Left ventricle myocardium inferior (tissue), 1 donor: ENCODE measurements at places on chromosomes 1 and 21.

DNA sequence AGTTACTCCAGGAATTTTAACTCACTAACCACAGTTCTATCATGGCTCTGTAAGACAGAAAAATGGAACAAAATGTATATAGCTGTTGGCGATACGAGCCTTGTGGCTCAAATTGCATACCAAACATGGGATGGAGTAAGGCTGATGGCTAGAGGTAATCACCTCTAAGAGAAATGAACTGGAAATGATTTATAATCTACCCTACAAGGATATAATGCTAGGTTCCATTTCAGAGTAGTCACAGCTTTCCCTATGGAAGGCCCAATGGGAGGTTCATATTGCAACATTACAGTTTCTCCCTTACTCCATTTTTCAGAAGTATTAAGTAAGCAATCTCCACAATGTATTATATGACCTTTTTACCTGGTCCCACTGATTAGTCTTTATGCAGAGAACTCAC lies 61.6 kb downstream of the EDEM3 start:
- H3K27ac ChIP-seq, result no peak overlapping the region
- DNase-seq, result no peak
- no peaks in the 10 kb centered on the region for H3K27me3 ChIP-seq
- no peaks in the 10 kb centered on the region for H3K4me1 ChIP-seq

DNA sequence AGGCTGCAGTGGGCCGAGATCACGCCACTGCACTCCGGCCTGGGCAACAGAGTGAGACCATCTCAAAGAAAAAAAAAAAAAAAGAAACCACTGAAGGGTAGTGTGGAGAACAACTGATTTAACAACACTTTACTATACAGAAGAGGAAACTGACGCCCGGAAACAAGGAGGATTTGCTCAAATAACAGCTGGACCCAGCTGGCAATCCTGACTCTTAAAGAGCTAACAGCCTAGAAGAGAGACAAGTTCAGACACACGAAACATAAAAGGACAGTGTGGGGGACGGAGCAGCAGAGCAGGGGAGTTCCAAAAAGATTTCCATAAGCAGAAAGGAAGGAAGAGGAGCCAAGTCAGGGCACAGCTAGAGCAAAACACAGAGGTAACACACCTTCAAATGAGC lies 4.4 kb downstream of the ECHDC2 start:
- no peak for DNase-seq
- peak overlapping the region; percentile 77 for H3K27ac ChIP-seq
- H3K4me3 ChIP-seq, result peak overlapping the region; percentile 23
- peaks cover 11% of the 10 kb centered on the region for H3K27me3 ChIP-seq
- peaks cover 69% of the 10 kb centered on the region for H3K4me1 ChIP-seq

GRCh38 chr21:18411565-18411964 lies 8.0 kb upstream of the TMPRSS15 start:
- no peaks in the 10 kb centered on the region for H3K36me3 ChIP-seq
- H3K27ac ChIP-seq, result no peak overlapping the region
- H3K4me3 ChIP-seq, result no peak overlapping the region
- no peaks in the 10 kb centered on the region for H3K27me3 ChIP-seq

GRCh38 chr1:109623601-109624161 lies 4.0 kb downstream of the AMPD2 start:
- H3K27ac ChIP-seq, result no peak overlapping the region
- no peak for DNase-seq
- H3K4me1 ChIP-seq, result peaks cover 67% of the 10 kb centered on the region
- H3K36me3 ChIP-seq, result peaks cover 21% of the 10 kb centered on the region

DNA sequence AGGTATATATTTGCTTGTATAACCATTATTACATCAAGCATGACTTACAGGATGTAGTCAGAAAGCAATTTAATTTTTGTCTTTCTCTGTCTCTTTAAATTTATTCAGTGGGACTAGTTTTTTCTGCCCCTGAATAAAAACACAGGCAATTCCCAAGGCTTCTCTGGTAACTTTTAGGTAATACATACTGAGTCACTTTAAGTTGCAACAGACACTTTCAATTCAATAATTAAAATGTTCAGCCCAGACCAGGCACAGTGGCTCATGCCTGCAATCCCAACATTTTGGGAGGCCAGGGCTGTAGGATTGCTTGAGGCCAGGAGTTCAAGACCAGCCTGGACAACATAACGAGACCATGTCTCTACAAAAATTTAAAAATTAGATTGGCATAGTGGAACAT lies 12.3 kb downstream of the SLC44A3 start:
- DNase-seq, result no peak
- H3K4me3 ChIP-seq, result no peak overlapping the region
- no peaks in the 10 kb centered on the region for H3K4me1 ChIP-seq
- no peaks in the 10 kb centered on the region for H3K27me3 ChIP-seq
- H3K36me3 ChIP-seq, result no peaks in the 10 kb centered on the region
- H3K27ac ChIP-seq, result no peak overlapping the region

GRCh38 chr1:184514447-184514846 lies 127.6 kb downstream of the C1orf21 start:
- no peaks in the 10 kb centered on the region for H3K27me3 ChIP-seq
- H3K36me3 ChIP-seq, result peaks cover 20% of the 10 kb centered on the region
- DNase-seq, result no peak
- no peak overlapping the region for H3K4me3 ChIP-seq
- H3K27ac ChIP-seq, result no peak overlapping the region

DNA sequence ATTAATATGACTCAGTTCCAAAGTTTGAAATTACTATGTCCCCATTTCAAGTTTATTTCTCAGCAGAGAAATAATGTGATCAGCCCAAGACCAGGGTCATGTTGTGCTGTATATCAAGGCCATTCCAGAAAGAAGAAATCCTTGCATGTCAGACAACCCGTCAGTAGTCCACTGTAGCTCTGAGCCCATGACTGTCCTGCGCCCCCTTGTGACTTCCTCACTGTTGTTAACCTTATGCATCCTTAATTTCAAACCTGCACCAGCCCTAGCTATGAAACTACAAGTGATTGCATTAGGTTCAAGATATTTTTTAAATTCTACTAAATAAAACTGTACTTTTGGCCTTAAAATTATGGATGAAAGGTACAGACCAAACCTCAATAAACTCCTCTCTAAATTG lies 133.0 kb downstream of the LRRC7 start:
- H3K27me3 ChIP-seq, result no peaks in the 10 kb centered on the region
- H3K27ac ChIP-seq, result no peak overlapping the region
- H3K4me3 ChIP-seq, result no peak overlapping the region
- no peaks in the 10 kb centered on the region for H3K36me3 ChIP-seq
- peaks cover 3% of the 10 kb centered on the region for H3K4me1 ChIP-seq

DNA sequence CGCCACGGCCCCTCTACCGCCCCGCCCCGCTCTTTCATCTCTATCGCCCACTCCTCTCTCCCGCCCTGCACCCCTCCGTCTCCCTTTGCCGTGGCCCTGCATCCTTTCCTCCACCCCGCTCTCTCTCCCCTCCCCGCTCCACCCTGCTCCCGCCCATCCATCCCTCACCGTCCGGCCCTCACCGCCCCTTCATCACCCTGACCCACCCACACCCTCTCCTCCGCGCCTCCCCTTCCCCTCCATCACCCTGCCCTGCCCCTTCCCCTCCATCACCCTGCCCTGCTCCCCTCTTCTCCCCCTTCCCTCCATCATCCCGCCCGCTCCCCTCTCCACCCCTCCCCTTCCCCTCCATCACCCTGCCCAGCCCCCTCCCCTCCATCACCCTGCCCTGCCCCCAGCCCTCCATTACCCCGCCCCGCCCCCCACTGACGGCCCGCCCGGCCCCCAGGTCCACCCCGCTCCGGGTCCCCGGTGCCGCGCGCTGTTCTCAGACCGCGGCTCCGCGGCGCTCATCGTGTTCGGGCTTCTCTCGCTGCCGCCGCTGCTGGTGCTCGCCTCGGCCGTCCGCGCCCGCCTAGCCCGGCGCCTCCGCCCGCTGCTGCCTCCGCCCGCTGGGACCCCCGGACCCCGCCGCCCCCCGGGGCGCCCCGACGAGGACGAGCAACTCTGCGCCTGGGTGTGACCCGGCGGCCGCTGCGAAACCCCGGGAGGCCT lies 6.2 kb upstream of the ANKRD65 start:
- H3K36me3 ChIP-seq, result no peaks in the 10 kb centered on the region
- peaks cover 42% of the 10 kb centered on the region for H3K4me1 ChIP-seq
- peak overlapping the region; percentile 66 for H3K27ac ChIP-seq

- no peaks in the 10 kb centered on the region for H3K4me1 ChIP-seq
- peaks cover 47% of the 10 kb centered on the region for H3K27me3 ChIP-seq
These were observed 21.9 kb downstream of the S100A7 start for GRCh38 chr1:153438599-153438998.

- H3K27ac ChIP-seq, result no peak overlapping the region
- no peaks in the 10 kb centered on the region for H3K36me3 ChIP-seq
- peaks cover 48% of the 10 kb centered on the region for H3K27me3 ChIP-seq
- no peak overlapping the region for H3K4me3 ChIP-seq
These were observed 417.1 kb downstream of the SETD4 start for GRCh38 chr21:35643176-35643575.

GRCh38 chr1:9239622-9240401 lies 5.2 kb downstream of the H6PD start:
- no peaks in the 10 kb centered on the region for H3K27me3 ChIP-seq
- peak overlapping the region; percentile 26 for H3K4me3 ChIP-seq
- H3K27ac ChIP-seq, result peak overlapping the region; percentile 97
- no peaks in the 10 kb centered on the region for H3K36me3 ChIP-seq

- H3K27me3 ChIP-seq, result peaks cover 48% of the 10 kb centered on the region
- H3K4me3 ChIP-seq, result no peak overlapping the region
- no peaks in the 10 kb centered on the region for H3K36me3 ChIP-seq
- H3K4me1 ChIP-seq, result peaks cover 2% of the 10 kb centered on the region
These were observed 54.7 kb downstream of the ELK4 start for GRCh38 chr1:205576805-205577761.

DNA sequence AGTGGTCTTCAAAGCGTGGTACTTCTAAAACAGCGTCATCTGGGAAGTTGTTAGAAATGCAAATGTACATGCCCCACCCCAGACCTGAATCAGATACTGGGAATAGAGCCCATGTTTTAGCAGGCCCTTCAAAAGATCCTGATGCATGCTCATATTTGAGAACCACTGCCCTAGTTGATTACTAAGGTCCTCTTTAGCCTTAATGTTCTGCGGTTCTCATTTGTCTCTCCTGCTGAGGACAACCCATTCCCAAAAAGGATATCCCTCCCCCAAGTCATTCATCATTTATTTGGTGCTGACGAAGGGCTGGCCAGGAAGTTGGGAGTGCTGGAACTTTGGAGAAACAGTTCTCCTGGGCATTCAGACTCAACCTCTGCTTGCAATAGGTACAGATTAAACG lies 92.4 kb upstream of the RALGPS2 start:
- no peak overlapping the region for H3K27ac ChIP-seq
- H3K27me3 ChIP-seq, result no peaks in the 10 kb centered on the region
- no peak for DNase-seq

- H3K4me1 ChIP-seq, result peaks cover 6% of the 10 kb centered on the region
- H3K4me3 ChIP-seq, result peak overlapping the region; percentile 14
- peaks cover 12% of the 10 kb centered on the region for H3K27me3 ChIP-seq
- DNase-seq, result peak; percentile 71
- peak overlapping the region; percentile 28 for H3K27ac ChIP-seq
These were observed 45.8 kb upstream of the CRNN start for GRCh38 chr1:152459596-152460528.
